Activated CD8-positive, alpha-beta memory T cell treated with anti-CD3 and anti-CD28 coated beads, Interleukin-2, amount 10 ng/mL, durations not matched to agents 7 days and 5 days (primary cell): ENCODE measurements at places on chromosomes 2 and 18.

DNA sequence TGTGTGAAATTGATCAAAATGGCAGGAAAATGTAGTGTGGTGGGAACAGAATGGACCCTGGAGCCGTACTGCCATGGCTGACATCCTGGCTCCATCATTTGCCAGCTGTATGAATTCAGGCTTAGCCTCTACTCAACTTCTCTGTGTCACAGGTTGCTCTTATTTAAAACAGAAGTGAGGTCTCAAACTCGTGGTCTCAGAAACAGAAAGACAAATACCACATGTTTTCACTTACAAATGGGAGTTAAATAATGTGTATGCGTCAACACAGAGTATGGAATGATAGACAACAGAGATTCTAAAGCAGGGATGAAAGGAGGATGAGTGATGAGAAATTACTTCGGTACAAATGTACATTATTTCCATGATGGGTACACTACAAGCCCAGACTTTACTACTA is 227.4 kb downstream of the DCC start:
- H3K4me3 ChIP-seq, result no peak overlapping the region
- no peak for DNase-seq

DNA sequence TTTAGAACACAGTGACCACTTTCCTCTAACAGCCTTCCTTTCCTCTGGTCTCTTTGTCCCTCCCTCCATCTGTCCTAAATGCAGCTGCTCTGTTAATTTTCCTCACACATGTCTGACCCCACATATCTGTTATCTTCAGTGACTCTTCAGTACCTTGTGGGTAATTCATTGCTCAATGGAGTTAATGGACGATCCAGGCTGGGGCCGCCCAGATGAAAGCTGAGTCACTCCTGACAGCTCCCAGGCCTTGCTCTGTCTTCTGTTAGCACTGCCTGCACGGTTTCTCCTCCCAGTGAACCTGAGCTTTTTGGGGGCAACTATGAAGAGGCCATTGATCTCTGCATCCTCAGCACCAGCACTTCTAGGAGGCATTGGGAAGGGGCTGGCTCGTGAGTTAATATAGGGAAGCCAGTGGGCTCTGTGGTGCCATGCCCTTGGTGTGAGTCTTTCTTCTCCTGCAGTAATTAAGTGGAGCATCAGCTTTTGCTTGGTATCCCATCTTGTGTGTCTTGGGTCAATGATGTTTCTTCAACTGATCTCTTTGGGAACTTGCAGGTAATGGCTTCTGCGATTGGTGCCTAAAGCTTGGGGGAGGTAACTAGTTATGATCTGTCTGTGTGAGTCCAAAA is 67.3 kb downstream of the SNORC start:
- H3K27ac ChIP-seq, result no peak overlapping the region
- no peaks in the 10 kb centered on the region for H3K36me3 ChIP-seq
- peaks cover 43% of the 10 kb centered on the region for H3K27me3 ChIP-seq
- H3K4me3 ChIP-seq, result no peak overlapping the region
- H3K4me1 ChIP-seq, result peaks cover 8% of the 10 kb centered on the region

DNA sequence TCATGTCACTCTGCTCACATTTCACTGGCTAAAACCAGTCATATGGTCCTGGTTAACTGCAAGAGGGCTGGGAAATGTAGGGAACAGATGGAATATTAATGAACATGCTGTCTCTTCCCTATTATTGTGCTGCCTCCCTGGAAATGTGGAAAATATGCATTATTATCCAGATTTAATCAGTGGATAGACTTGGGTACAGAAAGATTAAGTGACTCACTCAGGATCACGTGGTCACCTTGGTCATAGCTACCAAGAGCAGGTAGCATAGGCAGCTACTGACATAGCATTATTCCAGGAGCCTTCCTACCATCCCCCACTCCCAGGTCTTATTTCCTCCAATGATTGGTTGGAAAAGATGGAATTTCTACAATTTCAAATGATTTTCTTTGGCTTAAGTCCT is 141.1 kb downstream of the HRH4 start:
- H3K4me1 ChIP-seq, result no peaks in the 10 kb centered on the region
- no peak overlapping the region for H3K27ac ChIP-seq
- no peaks in the 10 kb centered on the region for H3K36me3 ChIP-seq
- H3K27me3 ChIP-seq, result peaks cover 18% of the 10 kb centered on the region

DNA sequence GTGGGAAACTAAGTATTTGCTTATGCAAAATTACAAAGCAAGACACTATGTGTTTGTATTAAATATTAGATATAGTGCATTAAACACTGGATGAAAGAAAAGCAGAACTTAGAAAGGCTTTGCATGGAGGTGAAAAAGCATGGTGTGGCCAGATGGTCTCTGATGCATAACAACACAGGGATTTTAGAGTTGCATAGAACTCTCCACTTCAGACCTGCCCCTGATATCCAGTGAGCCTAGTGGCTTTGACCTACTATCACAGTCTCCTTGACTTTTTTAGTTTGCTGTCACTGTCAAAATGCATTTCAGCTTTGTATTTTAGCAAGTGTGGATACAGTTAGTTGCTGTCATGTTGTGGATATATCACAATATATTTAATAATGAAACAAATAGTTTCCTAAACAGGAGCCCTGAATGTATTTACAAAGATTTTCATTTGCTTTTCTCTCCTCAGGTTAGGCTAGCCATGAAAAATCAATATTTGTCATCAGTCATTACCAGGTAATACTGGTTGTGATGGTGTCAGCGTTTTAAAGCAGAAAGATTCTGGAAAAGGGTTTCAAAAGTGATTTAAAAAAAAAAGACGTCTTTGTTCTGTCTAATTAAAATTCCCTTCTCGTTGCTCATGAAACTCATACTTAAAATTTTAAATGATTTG is 5.2 kb downstream of the CSRNP3 start:
- no peak overlapping the region for H3K4me3 ChIP-seq
- no peaks in the 10 kb centered on the region for H3K4me1 ChIP-seq
- no peaks in the 10 kb centered on the region for H3K36me3 ChIP-seq
- DNase-seq, result no peak
- H3K27me3 ChIP-seq, result peaks cover 2% of the 10 kb centered on the region
- no peak overlapping the region for H3K27ac ChIP-seq

- no peak for DNase-seq
- no peak overlapping the region for H3K27ac ChIP-seq
- H3K36me3 ChIP-seq, result no peaks in the 10 kb centered on the region
- H3K4me3 ChIP-seq, result no peak overlapping the region
- no peaks in the 10 kb centered on the region for H3K27me3 ChIP-seq
- H3K4me1 ChIP-seq, result no peaks in the 10 kb centered on the region
These were observed 957.1 kb upstream of the CHAC2 start for GRCh38 chr2:52810460-52810859.

DNA sequence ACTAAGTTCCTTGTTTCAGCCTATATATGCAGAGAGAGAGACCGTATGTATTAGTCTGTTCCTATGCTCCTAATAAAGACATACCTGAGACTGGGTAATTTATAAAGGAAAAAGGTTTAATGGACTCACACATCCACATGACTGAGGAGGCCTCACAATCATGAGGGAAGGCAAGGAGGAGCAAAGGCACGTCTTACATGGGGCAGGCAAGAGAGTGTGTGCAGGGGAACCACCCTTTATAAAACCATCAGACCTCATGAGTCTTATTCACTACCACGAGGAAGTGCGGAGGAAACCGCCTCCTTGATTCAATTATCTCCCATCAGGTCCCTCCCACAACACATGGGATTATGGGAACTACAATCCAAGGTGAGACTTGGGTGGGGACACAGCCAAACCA is 73.8 kb downstream of the TMEM18 start:
- no peak overlapping the region for H3K4me3 ChIP-seq
- no peak for DNase-seq
- H3K27me3 ChIP-seq, result no peaks in the 10 kb centered on the region
- H3K36me3 ChIP-seq, result no peaks in the 10 kb centered on the region
- H3K4me1 ChIP-seq, result no peaks in the 10 kb centered on the region
- H3K27ac ChIP-seq, result no peak overlapping the region

DNA sequence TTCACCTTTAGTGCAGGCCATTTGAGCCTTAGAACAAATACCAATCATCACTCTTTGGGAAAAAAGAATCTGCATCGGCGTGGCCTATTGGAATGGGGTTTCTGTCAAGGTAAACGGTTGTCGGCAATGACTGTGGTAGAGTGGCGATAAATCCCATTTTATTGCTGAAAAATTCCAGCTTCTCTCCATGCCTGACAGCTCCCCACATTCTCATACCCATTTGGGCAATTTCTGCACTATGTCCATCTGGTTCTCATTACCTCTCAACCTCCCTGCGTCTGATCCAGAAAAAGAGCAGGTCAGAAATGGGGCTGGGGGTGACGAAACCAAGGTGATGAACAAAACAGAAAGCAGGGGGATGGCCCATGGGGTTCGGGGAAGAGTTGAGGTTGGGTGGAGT is 254.0 kb downstream of the MEIS1 start:
- no peaks in the 10 kb centered on the region for H3K27me3 ChIP-seq
- DNase-seq, result no peak
- no peaks in the 10 kb centered on the region for H3K4me1 ChIP-seq
- H3K4me3 ChIP-seq, result no peak overlapping the region

DNA sequence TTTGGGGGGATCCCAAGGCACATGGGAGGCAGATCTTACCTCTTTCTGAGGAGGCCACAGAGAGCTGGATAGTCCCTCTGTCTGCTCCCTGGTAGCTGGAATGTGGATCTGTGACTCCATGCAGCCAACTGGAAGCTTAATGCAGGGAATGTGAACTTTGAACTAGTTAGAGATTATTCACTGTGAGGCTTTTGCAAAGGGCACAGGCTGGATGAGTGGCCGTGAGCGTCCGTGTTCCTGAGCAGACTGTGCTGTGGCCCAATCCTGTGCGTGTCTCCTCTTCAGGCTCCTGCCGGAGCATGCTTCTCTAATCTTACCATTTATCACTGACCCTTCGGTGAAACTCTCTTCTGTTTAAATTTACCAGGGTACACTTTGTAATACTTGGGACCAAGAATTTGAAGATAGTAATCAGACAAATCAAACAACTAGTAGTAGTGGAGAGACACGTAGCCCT is 187.6 kb downstream of the PTPRM start:
- H3K4me1 ChIP-seq, result no peaks in the 10 kb centered on the region
- no peak for DNase-seq
- no peak overlapping the region for H3K4me3 ChIP-seq
- H3K36me3 ChIP-seq, result no peaks in the 10 kb centered on the region
- H3K27me3 ChIP-seq, result no peaks in the 10 kb centered on the region
- no peak overlapping the region for H3K27ac ChIP-seq

- H3K4me3 ChIP-seq, result no peak overlapping the region
- no peaks in the 10 kb centered on the region for H3K4me1 ChIP-seq
- no peaks in the 10 kb centered on the region for H3K27me3 ChIP-seq
These were observed 150.2 kb upstream of the LHCGR start for GRCh38 chr2:48905696-48906095.

DNA sequence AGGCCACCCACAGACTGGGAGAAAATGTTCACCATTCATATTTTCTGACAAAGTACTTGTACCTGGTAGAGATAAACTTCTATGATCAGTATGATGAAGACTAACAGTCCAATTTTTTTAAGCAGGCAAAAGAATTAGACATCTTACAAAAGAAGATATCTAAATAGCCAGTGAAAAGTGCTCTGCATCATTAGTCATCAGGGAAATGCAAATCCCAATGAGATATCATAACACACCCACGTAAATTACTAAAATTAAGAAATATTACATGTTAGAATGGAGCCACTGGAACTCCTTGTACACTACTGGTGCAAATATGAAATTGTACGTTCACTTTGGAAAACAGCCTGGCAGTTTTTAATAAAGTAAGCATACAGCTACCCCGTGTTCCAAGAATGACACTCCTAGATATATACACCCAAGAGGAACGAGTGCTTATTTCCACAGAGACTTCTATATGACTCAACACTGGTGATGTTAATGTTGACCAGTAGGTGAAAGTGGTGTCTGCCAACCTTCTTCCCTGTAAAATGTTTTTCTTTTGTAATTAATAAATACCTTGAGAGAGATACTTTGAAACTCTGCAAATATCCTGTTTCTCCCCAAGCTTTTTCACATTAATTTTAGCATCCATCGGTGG is 80.3 kb downstream of the NPAS2 start:
- no peak overlapping the region for H3K4me3 ChIP-seq
- DNase-seq, result no peak
- peaks cover 2% of the 10 kb centered on the region for H3K4me1 ChIP-seq
- no peak overlapping the region for H3K27ac ChIP-seq
- H3K27me3 ChIP-seq, result peaks cover 5% of the 10 kb centered on the region
